ENCODE measurements at places on chromosomes 5 and 9.

DNA sequence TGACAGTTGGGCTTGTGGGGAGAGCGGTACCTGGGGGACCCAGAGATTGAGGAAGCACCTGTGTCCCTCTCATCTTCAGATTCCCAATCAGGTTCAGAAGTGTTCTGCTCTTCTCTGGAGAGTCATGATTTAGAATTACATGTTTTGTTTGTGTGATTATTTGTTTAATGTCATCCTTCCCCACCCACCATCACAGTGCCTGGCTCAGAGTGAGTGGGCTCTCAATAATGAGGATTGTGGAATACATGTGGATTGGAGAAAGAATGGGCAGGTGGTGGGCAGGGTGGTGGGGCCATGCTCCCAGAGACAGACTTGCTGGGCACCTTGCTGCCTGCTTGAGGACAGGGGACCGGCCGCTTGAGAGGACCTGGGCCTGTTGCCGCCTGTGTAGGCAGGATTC, 88.0 kb downstream of the PPARGC1B start:
- DNase-seq = no peak

DNA sequence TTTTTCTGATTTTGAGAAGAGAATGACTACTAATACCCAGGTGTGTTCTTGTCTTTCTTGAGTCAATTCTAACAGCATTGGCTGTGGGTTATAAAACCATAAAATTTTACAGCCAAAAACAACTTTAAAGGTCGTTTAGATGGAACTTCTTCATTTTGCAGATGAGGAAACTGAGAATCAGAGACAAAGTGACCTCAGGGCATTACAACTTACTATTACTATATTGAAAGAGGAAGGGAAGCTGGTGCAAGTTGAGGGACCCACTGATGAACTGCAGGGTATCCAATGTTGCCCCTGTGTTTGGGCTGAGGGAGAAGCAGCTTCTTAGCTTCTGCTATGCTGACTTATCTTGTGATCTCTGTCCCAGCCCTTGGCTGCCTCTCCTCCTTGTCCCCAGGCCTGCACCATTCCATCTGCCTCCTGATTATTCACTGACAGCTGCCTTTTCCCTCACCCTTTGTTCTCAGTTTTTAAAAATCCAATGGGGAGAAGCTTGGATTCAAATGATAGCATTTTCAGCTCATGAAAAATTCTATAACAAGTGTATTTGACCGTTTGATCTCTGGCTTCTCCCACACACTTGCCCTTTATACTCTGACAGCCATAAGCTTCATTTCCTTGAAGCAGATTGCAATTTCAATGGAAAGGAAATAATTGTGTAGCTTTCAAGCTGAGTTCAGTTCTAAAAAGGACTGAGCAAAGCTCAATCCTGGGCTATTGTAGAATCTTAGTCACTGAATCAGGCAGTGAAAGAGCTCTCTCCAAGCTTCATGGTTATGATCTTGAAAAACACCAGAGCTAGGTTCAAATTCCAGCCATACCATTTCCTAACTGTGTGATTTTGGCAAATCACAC, 68.5 kb downstream of the TMC1 start:
- DNase-seq = no peak

GRCh38 chr5:40983781-40984180, 74.5 kb downstream of the C7 start:
- DNase-seq = no peak

GRCh38 chr5:41812156-41812555, 58.1 kb downstream of the OXCT1 start:
- no peak for DNase-seq

DNA sequence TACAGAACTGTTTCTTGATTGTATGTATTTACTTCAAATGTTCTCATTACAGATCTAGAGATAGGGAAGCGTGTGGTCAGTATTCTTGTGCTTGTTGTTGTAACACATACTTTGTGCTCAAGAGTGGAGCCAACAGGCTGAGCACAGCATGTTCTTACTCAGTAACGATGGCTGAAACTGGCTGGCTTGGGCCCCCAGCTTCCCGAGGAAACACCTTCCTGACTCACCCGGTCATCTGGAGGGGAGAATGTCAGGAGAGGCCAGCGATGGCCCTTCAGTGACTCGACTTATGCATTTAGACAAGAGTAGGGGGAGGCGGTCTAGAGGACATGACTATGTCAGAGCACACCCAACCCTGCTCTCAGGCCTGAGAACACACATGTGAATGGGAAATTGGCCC, 25.6 kb downstream of the ZNF474 start:
- no peak for DNase-seq

DNA sequence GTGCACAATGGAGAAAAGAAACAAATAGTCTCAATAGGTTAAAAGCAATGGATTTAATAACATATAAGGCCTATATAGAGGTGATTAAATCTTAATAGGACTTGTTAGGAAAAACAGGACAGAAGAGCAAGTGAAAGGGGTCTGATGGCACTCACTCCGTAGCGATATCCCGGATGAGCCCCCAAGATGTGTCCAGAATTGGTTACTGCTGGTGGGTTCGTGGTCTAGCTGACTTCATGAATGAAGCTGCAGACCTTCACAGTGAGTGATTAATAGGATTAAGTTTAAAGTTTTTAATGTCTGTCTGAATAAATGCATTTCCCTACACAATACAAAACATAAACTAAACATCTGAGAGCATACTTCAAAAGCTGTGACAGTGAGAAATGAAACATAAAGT, 110.4 kb upstream of the FAM174A start:
- no peak for DNase-seq

GRCh38 chr5:61000887-61001286, 55.9 kb downstream of the NDUFAF2 start:
- DNase-seq = no peak

DNA sequence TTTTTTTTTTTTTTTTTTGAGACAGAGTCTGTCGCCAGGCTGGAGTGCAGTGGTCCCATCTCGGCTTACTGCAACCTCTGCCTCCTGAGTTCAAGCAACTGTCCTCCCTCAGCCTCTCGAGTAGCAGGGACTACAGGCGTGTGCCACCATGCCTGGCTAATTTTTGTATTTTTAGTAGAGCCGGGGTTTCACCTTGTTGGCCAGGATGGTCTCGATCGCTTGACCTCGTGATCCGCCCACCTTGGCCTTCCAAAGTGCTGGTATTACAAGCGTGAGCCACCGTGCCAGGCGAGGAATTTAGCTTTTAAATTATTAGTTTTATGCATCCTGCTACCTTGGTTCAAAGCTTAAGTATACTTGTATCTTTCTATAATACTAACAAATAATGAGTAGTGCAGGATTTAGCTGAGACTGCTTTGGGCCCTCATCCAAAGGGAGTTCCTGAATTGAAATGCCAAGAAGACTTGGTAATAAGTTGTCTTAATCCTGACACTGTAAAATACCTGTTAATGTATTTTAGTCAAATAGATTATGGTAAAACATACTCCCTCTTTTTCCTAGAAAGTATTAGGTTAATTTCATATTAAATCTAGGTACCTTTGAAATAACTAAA, 5.0 kb downstream of the CDC42SE2 start:
- no peak for DNase-seq

DNA sequence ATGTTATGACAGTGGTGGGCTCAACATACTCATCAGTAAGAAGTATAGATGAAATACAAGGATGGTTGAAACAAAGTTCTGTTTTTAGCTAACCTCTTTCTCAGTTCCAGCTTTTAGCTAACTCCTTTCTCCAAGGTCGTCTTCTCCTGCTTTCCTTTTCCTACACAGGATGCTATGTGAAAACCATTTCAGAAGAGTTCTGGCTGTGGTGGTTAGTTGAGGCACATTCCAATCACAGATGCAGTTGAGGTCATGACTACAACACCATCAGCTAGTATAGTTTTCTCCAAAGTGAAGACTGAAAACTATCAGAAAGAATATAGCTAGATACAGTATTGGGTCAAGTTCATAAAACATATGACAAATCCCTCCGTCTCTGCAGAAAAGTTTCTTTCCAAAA, 477.7 kb upstream of the C9orf72 start:
- DNase-seq = no peak

DNA sequence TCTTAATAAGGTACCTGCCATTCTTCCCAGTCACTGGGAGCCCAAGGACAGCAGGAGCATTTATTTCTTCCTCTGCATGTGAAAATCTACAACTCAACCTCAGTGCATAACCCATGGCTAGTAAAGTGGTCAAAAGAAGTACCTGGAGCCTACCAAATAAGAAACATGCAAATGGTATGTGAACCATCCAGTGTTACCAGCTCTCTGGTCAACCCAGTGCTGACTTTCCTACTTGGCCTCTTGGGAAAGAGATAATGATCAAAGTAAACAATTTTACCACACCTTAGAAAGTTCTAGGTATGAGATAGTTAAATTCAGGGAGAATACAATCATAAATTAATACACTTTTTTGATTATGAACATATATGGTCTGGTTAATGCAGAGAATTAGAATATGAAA, 325.6 kb downstream of the ENC1 start:
- DNase-seq = no peak

- DNase-seq = no peak
Measured at GRCh38 chr9:28923351-28923750, 1350.1 kb upstream of the C9orf72 start.

GRCh38 chr5:51326844-51327243, 56.4 kb upstream of the ISL1 start:
- DNase-seq = no peak

DNA sequence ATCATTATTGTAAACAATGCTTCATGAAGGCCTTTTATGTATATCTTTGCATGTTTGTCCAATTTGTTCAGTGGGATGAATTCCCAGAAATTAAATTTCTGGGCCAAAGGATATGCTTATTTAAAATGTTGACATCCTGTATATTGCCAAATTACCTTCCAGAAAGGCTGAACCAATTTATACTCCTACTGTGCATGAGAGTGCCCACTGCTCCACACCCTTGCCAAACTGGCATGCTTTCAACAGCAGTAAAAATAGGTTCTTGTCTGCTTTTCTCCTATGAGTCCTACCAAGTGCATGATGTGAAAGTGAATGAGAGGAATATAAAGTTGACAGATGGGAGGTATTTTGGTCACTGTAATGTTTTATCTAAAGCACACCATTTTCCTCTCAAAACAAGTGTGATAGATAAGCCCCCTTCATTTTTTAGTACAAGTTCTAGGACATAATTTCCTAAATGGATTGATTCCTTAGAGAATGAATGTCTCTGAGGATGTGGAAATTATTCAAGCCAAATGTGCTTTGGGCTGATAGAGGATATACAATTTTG, 70.5 kb upstream of the ERBIN start:
- DNase-seq = no peak

GRCh38 chr9:135156525-135157510, 69.3 kb downstream of the OLFM1 start:
- no peak for DNase-seq

- DNase-seq = no peak
Measured at GRCh38 chr5:30725073-30725472, 468.4 kb upstream of the CDH6 start.

DNA sequence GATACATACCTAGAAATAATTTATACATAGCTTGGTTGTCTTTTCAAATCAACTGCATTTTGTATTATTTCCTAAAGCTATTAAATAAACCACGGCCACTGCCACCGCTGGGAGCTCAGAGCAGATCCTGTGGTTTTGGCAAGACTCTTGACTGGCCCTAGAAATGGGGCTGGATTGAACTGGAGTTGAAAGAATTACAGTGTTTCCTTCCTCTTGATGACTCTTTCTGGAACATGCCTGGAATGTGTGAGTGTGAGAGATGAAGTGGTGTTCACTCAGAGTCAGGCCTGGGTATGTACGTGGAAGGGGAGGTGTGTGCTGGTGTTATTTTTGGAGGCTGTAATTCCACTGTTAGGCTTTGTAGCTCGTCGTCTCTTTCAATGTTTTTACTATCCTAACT, 45.9 kb downstream of the TEK start:
- DNase-seq = no peak

- DNase-seq = no peak
Measured at GRCh38 chr5:42929871-42930270, 110.2 kb downstream of the ANXA2R start.

GRCh38 chr5:173391031-173391430, 62.8 kb upstream of the STC2 start:
- DNase-seq = no peak

DNA sequence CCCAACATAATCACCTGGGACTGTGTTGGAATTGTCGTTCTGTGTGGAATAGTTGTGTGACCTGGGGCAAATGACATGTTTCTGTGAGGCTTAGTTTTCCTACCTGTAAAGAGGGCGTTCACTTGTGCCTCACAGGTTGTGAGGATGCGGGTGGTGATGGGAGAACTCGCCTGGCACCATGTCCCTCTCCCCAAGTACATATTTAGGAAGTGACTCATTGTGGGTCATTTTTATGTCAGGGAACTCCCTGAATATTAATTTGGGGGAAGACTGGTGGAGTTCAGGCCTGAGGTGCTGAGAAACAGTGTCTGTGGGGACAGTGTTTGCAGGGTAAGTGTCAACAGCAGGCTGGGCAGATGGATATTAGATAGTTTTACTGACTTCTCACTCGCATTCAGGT, 144.7 kb downstream of the KDM4C start:
- DNase-seq = no peak

DNA sequence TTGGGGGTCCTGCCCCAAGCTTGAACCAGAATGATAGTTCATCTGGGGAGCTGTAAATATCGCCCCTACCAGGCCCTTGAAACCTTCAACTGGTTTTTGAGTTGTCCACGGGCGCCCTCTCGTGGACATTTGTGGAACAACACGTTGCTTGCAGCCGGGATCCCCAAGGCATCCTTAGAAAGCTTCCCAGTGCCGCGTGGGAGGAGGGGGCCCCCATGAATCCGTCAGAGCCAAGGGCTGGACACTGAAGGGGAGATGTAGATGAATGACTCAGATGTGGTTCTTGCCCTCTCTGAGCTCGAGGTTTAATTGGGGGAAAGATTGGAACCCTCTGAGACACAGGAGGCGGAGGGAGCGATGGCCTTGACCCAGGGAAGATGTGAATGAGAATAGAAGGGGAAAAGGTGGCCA, 31.8 kb upstream of the ORM1 start:
- DNase-seq = peak; percentile 61

- no peak for DNase-seq
Measured at GRCh38 chr9:121360601-121361374, 9.3 kb downstream of the STOM start.

GRCh38 chr5:43332401-43332800, 19.2 kb upstream of the HMGCS1 start:
- DNase-seq = no peak

- no peak for DNase-seq
Measured at GRCh38 chr9:2231829-2232228, 216.7 kb downstream of the SMARCA2 start.

DNA sequence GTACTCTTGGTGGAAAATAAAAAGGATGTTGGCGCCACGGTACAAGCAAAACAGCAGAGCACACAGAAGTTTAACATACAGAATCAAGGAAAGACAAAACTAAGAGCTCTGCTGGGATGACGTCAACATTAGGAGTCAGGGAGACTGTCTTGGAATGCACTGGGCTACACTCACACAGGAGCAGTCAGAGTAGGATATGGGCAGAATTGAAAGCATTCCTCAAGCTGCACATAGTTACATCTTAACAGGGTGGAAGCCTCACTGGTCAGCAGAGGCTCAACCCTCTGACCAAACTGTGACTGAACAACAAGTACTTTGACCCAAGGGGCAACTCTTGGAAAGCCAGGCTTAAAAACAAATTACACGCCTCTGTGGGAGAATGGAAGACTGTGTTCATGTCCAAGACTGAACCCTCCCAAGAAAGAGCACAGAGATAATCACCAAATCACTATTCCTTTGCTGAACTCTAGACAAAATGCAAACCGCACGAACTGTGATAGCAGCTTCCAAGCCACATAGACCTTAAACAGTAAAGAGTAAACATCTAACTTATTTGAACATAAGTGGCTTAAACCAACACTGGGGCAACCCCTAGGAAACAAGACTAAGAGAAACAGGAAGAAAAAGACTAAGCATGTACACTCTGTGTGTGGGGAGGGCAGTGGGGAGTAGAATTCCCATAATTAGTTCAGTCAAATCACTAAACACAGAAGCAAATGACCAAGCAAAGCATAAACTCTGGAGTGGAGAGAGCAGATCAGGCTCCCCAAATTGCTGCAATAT, 772.7 kb downstream of the PRELID2 start:
- DNase-seq = no peak

Data from SK-N-DZ (cell line).